OCI-M1 (cell line): ENCODE measurements at places on chromosomes 13 and 19.

DNA sequence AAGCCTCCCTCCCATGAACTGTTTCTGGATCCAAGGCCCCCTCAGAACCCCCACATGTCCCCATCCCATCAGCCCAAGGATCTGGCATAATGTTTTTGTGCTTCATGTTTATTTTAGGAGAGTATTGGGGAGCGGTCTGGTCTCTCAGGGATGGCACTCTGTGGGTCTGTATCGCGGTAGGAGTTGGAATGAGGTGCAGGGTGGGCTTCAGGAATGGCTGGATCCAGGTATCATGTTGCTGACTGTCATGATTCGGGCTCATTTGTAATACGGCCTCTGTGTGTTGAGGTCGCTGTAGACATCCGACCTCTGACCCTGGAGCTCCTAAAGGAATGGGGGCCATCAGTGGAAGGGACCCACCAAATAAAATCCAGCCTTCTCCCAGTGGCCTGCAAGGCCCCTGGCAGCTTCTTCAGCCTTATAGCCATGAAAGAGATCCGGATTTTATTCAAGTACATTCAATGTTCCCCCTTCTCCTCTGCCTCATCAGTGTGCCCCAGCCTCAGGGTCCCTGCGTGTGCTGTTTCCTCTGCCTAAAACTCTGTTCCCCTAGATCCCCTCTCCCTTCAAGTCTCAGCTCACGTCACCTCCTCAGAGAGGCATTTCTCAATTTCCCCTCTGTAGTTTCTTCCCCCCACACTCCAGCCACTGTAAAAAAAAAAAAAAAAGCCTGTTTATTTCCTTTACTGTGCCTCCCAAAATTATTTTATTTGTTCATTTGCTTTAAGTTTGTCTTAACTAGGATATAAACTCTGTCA is 2.2 kb downstream of the HCST start:
- no peak for DNase-seq

DNA sequence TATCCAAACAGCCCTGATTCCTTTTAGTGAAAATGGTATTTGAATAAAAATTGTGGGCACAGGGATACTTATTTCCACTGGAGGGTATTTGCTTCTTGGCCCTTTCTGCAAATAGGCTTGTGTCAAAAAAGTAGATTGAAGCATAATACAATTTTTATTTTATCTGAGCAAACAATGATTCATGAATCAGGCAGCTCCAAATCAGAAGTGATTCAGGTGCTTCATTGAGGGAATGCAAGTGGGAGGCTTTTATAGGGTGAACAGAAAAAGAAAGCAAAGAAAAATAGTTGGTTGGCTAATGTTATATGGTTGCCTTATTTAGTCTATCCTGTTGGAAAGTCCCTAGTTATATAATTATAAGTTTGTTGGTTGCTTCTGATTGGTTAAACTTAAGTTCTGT is 117.9 kb downstream of the ITGBL1 start:
- no peak for DNase-seq

DNA sequence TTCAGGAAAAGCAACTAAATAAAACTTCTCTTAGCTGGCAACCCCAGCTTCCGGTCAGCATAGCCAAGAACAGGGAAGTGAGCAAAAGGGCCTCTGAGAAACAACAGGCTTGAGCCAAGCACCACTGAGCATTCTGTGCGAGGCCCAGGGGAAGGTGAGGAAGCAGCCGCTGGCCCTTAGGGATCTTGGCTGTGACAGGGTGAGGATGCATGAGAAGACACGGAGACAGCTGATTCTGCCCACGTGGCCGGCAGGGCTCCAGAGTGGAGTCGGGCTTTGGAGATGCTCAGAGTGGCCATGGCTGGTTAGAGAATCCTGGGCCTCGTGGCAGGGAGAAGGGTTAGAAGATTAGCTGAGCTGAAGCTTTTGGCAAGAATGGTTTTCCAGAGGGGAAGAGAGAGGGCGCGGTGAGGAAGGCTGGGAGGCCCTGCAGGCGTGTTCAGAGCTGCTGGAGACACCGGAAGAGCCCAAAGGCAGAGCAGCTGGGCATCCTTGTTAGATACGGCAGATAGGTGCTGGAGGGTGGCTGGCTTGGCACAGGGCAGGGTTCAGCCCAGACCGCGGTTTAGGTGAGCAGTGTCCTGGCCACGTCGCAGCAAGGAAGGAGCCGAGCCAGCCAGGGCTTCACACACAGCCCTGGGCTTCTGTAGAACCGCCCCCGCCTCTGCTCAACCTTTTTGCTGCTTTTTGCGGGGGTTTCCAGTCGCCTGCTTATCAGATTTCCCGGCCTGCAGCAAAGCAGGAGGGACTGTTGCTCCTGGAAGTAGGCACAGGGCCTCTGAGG is 17.3 kb downstream of the UPF1 start:
- no peak for DNase-seq

DNA sequence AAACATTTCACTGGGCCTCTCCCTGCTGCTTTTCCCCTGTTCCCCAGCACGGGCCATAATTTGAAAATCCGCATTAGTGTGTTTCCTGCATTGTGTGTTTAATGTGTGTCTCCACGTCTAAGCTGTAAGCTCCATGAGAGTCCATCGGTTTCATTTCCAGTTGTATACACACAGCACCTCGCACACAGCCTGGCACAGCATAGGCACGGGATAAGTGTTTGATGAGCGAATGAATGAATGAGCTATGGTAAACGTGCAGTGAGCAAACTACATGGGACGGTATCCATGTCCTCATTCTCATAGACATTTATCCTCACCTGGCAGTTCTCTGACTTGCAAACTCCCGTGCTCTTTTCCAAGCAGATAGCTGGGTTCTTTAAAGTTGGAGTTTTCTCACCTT is 106.1 kb downstream of the RAB20 start:
- DNase-seq: no peak

DNA sequence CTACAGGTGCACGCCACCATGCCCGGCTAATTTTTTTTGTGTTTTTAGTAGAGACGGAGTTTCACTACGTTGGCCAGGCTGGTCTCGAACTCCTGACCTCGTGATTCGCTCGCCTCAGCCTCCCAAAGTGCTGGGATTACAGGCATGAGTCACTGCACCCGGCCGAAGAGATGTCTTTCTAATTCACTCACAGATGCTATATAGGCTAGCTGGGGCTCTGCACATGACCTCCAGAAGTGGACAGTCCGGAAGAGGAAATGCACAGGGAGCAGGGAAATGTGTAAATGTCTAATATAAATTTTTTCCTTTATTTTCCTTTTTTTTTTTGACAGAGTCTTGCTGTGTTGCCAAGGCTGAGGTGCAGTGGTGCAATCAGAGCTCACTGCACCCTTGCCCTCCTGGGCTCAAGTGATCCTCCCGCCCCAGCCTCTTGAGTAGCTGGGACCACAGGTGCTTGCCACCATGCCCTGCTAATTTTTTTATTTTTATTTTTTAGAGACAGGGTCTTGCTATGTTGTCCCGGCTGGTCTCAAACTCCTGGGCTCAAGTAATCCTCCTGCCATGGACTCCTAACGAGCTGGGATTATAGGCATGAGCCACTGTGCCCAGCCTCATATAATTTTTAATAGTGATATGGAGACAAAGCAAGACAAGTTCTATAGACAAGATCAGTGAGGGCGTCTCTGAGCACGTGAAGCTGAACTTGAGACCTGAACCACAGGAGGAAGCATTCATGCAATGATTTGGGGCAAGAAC is 8.4 kb downstream of the GIPC1 start:
- DNase-seq: no peak

GRCh38 chr19:6514926-6515544 is 12.9 kb upstream of the TUBB4A start:
- DNase-seq: no peak
